ENCODE measurements at places on chromosomes 6 and 20.

GRCh38 chr20:22387452-22387851, 196.9 kb downstream of the FOXA2 start:
- DNase-seq, result no peak

- DNase-seq, result no peak
These were observed 802 bp downstream of the HDGFL1 start for GRCh38 chr6:22570185-22570551.

- no peak for DNase-seq
These were observed 34.1 kb upstream of the PRL start for GRCh38 chr6:22330941-22331340.

- DNase-seq, result no peak
These were observed 110.7 kb downstream of the KIF6 start for GRCh38 chr6:39614393-39614950.
